ENCODE measurements at places on chromosomes 4 and X.

- DNase-seq = no peak
Observed at GRCh38 chr4:148004228-148004857, 272.5 kb downstream of the ARHGAP10 start.

GRCh38 chr4:138609943-138610350 is 367.8 kb upstream of the SLC7A11 start:
- DNase-seq = no peak

DNA sequence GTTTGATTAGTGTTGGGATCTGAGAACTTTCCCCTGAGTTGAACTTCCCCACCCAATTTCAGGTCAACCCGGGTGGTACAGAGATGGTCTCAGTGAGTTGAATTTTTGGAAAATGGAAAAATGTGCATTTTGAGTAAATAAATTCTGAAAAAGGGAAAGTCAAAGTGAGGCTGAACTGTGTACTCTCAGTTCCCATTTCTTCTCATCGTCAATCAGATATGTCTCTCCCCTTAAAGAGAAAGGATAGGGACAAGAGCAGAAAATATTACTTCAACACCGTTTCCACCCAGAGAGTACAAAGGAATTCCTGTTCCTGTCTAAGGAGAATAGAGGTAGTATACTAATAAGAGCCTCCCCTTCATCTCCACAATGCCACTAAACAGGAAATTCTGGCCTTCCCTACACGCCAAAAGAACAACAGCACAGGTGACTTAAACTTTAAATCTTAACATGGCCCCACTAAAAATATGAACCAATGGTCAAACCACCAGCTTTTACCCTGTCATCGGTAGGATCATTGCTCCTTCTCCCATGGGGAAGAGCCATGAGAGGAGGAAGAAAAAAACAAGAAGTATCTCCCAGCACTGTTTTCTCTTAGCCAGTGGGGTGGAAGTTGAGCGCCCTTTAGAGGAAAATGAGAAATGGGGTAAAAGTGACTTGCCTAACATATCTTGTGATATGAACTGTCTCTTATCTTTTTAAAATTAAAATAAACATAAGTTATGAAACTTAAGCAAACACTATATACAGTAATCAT is 30.3 kb downstream of the BMP3 start:
- DNase-seq = peak; percentile 32

DNA sequence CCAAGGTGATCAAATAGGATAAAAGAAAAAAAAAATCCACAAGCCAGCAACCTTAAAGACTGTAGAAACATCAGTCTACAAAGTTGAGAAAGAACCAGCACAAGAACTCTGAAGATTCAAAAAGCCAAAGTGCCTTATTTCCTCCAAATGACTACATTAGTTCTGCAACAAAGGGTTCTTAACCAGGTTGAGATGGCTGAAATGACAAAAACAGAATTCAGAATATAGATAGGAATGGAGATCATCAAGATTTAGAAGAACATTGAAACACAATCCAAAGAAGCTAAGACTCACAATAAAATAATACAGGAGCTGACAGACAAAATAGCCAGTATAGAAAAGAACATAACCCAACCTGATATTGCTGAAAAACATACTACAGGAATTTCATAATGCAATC is 156.5 kb upstream of the ZCCHC13 start:
- DNase-seq = no peak

DNA sequence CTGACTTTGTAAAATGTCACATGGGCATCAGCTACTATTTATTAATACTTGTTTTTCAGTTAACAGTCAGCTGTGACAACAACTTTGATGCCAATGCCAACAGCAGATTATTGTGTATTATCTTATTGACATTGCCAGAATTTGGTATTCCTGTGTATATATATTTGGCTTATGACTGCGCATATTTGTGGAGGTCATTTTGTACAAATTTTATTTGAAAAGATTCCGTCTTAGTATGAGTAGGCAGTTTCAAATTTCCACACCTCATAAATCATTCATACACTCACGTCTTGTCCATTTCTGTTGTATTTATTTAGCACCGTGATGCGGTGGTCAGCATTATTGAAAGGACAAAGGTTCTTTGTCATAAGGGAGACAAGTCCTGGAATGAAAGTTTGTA is 558.2 kb upstream of the NDST4 start:
- DNase-seq = no peak

DNA sequence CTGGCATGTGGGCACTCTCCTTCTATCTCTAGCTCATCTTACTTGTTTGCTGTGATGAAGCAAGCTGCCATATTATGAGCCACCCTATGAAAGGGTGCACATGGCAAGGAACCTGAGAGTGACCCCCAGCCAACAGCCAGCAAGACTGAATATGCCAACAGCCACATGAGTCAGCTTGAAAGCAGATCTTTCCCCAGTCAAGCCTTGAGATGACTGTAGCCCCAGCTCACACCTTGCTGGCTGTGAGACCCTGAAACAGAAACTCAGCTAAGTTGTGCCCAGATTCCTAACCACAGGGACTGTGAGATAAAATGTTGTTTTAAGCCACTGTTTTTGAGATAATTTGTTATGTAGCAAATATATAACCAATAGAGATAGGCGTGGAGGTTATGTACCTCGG is 36.2 kb downstream of the KDM5C start:
- no peak for DNase-seq

DNA sequence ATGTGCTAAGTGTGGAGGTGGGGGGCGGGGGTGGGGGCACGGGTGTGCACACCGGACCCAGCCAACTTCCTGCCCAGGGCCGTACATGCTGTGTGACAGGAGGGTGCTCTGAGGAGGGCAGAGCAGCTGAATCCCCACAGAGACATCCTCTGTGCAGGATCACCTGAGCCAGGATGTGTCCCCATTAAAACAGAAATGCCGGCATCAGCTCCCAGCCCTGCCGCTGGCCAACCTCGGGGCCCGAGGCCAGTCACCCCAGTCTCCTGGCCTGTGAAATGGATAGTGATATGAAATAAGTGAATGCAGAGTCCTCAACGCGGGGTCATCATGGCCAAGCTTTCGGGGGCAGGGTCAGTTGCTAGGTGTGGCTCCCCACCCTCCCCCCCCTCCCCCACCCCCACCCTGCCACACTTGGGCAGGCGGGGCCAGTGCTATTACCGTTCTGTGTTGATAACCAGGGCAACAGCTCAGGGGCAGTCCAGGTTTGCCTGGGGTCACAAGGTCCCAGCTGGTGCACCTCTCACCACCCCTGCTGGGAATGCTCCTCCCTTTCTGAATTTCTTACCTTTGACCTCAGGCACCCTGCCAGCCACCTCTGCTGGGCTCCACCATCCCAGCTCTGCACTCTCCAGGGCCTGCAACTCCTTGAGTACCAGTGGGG is 227.2 kb upstream of the PSAPL1 start:
- DNase-seq = no peak

- DNase-seq = no peak
Observed at GRCh38 chrX:49249616-49250015, 14.3 kb downstream of the CCDC22 start.

DNA sequence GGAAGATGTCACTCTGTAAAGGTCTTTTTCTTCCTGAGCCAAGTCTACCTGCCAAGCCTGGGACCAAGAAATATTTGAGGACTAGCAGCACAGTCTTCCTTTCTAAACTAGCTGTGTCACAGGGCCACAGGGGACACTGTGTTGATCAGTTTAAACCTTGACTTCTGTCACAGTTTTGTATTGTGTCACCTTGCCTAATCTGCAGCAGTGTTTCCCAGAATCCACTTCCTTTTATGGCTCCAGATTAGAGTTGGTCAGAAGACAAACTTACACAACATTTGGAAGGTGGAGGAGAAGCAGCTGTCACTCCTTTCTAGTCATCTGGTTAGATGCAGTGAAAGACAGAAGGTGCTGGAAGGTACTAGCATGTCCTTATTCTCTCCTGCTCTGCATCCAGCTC is 143.1 kb upstream of the BCOR start:
- no peak for DNase-seq

GRCh38 chr4:38377195-38377594 is 286.8 kb upstream of the KLF3 start:
- no peak for DNase-seq

DNA sequence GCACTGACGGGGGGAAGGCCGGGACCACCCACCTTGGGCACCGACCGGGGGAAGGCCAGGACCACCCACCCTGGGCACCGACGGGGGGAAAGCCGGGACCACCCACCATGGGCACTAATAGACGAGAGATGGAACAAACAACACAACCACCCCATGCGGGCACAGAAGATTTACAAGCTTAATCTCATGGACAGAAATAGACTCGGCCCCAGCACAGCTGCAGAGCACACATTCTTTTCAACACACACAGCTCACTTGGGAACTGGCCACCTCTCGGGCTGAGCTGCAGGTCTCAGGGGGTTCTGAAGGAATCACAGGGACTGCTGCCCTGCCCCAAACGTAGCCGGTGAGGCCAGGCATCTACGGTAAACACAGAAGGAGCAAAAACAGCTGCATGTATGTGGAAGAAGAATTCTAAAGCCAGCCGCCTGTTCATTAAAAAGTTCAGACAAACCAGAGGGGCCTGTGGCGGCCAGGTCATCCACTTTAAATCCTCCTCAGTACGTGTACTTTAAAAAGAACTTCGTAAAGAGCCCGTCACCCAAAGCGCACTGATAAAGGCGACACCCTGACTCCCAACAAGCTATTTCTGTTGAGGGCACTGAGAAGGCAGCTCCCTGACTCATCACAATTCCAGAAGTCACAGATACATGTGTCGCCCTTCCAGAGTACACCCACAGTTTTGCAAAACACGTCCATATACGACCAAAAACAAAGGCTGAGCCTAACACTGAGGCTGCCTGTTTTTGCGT is 17.7 kb downstream of the PPP2R3B start:
- no peak for DNase-seq

GRCh38 chr4:187357045-187357643 is 633.5 kb upstream of the FAT1 start:
- DNase-seq = no peak

DNA sequence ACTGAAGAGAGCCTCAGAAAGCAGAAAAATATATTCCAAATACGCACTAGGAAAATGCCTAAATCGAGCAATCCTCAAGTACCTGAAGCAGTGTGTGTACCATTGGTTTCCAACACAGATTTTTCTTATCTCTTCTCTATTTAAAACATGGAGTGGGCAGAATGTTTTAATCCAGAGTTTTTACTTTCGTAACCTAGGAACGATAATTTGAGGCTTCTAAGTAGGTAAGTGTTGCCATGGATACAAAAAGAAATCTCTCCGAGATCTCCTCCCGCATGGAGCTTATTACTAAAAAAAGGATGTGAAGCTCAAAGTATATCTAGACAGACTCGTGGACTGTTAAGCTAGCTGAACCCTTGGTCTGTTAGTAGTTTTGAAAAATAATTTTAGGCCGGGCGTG is 23.0 kb upstream of the OTUD4 start:
- no peak for DNase-seq

GRCh38 chr4:24219209-24219608 is 329.4 kb upstream of the PPARGC1A start:
- DNase-seq = no peak

GRCh38 chrX:46575991-46576392 is 2.4 kb downstream of the CHST7 start:
- DNase-seq = no peak

GRCh38 chr4:39642885-39643552 is 4.4 kb upstream of the SMIM14 start:
- DNase-seq = no peak

DNA sequence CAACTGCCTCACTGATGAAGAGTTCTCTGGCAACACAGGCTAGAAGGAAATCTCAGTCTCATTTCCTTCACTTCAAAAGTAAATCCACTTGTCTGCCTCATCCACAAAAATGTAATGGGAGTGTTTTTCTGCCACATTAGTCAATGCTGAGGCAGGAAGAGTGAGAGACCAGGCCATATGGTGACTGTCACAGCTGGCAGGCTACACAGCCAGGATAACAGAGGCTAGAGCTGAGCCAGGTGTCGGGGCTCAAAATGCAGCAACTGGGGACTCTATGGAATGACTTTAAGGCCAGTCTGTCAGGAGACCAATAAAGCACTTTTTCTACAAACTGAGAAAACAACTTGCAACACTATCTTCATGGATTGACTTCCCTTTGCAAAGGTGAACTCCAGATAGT is 204.2 kb downstream of the GPC3 start:
- DNase-seq = no peak

DNA sequence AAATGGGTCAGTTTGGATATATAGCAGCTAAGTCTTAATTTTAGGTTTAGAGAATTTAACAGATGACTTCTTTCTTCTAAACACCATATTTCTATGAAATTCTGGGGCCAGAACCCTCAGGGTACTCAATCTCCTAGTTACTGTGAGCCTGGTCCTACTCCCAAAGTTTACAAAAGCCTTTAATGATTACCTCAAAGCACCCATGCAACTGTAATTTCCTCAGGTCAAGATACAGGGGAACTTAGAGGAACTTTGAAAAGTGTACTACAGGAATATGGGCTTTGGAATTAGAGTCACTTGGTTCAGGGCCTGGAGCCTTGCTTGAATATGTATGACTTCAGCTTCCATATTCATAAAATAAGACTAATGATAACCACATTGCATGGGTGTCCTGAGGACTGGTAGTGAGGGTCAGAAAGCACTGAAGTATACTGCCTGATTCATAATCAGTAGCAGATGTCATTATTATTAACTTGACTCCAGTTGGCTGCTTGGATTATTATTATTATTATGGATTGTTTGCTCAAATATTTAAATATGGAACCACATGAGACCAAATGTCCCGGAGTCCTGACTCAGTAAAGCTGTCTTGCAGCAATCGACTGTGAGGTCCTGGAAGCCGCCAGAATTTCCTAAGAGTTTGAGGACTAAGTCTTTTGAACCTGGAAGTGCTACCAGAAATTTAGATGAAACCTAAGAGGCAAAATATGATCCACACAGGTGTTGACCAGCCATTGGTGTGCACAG is 2.0 kb upstream of the ADH7 start:
- no peak for DNase-seq

DNA sequence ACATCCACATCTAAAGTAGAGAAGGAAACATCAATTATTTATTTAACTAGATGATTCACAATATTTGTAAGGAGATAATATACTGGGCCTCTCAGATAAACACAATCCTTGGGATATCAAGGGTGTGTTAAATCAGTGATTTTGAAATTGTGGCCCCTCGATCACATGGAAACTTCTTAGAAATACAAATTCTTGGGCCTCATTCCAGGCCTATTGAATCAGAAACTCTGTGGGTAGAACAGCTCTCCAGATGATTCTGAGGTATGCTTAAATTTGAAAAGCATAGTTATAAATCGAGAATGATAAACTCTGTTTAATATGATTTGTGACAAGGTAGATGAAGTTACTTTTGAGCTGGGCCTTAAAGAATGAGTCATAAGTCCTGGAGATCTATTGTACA is 64.3 kb upstream of the GPR174 start:
- no peak for DNase-seq

GRCh38 chrX:10157543-10157942 is 768 bp downstream of the CLCN4 start:
- DNase-seq = no peak

- peak; percentile 7 for DNase-seq
Observed at GRCh38 chr4:128477540-128477939, 189.9 kb upstream of the PGRMC2 start.

- DNase-seq = peak; percentile 60
Observed at GRCh38 chr4:164012396-164013027, 518.0 kb downstream of the TMA16 start.
